Renal pelvis (tissue), 12 donors: ENCODE measurements at places on chromosomes 3 and 15. TPM values are rescaled to one million over a fixed set of nuclear protein-coding genes. Genes with fewer than 3 reads are reported as not detected.
A peak's percentile ranks its signal among the peaks of the same experiment; 100 is the strongest.

DNA sequence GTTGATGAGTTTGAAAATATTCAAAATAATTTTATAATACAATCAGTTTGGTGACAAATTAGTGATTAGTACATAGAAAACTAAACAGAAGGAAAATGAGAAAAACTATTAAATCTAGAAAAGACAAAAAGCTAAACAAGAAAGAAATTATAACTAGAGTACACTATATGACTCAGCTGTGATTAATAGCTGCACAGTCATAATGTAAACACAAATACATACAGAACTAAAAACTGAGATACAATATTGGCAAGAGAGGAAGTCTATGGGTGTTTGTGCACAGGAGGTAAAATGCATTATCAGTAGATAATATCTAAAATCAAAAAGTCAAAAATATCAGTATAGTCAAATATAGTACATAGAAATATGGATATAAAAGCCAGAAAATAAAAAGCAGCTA is 80.7 kb upstream of the PCSK6 start:
- DNase-seq: no peak

- DNase-seq: no peak
These were observed 20.9 kb downstream of the NOX5 start for GRCh38 chr15:69035205-69035917.

DNA sequence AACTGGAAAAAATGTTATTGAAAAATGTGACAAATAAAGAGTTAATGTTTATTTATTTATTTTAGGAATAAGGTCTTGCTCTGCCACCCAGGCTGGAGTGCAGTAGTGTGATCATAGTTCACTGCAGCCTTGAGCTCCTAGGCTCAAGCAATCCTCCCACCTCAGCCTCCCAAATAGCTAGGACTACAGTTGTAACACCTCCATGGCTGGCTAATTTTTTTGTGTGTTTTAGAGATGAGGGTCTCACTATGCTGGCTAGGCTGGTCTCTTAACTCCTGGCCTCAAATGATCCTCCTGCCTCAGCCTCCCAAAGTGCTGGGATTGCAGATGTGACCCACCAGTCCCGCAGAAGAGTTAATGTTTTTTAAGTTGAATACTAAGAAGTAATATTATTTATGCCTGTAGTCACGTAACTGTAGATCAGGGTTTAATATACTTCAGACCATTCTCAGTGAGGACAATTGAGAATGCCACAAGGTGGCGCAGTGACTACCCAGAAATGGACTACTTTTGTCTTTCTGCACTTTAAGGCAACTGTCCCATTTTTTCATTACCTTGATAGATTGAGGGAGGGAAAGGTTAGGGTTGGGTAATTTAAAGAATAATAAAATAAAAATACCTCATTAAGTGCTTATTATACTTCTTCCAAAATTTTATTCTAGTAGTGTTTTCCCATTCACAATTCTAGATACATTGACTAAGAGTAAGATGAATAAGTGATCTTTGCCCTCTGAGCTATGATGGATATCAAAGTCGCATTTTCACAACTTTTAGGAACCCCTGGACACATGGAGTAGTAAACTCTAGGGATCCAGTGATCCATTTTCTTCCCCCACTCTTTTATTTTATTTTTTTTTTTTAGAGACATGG is 6.0 kb downstream of the MUC13 start:
- DNase-seq: peak; percentile 52

DNA sequence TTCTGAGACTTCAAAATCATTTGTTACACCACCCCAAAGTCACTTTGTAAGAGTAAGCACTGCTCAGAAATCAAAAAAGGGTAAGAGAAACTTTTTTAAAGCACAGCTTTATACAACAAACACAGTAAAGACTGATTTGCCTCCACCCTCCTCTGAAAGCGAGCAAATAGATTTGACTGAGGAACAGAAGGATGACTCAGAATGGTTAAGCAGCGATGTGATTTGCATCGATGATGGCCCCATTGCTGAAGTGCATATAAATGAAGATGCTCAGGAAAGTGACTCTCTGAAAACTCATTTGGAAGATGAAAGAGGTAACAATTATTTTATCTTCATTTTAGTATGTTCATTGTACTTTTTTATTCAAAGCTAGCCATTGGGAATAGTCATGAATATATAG is 32.6 kb downstream of the BLM start:
- DNase-seq: no peak

Gene COLQ
- 11.0 TPM for polyA plus RNA-seq

GRCh38 chr3:123147754-123148535 is 53.8 kb upstream of the SEC22A start:
- DNase-seq: no peak

Gene AMIGO3
- 2.5 TPM for polyA plus RNA-seq

Gene ACTR8
- 46.3 TPM for polyA plus RNA-seq
